ENCODE measurements at places on chromosomes 5 and 9. TPM values are rescaled to one million over a fixed set of nuclear protein-coding genes. Genes with fewer than 3 reads are reported as not detected.

The BTNL9 gene
- 17.3 TPM for total RNA-seq

The MSMP gene
- not detected for total RNA-seq

The PCDHB12 gene
- 0.67 TPM for total RNA-seq

The MELK gene
- 0.58 TPM for total RNA-seq

The GFI1B gene
- total RNA-seq = not detected

The LSM11 gene
- 18.4 TPM for total RNA-seq

Measured in gastroesophageal sphincter (tissue), 4 donors.